ENCODE measurements at places on chromosomes 2 and 18.

GRCh38 chr2:127220768-127221527 lies 849 bp upstream of the CYP27C1 start:
- DNase-seq = no peak

DNA sequence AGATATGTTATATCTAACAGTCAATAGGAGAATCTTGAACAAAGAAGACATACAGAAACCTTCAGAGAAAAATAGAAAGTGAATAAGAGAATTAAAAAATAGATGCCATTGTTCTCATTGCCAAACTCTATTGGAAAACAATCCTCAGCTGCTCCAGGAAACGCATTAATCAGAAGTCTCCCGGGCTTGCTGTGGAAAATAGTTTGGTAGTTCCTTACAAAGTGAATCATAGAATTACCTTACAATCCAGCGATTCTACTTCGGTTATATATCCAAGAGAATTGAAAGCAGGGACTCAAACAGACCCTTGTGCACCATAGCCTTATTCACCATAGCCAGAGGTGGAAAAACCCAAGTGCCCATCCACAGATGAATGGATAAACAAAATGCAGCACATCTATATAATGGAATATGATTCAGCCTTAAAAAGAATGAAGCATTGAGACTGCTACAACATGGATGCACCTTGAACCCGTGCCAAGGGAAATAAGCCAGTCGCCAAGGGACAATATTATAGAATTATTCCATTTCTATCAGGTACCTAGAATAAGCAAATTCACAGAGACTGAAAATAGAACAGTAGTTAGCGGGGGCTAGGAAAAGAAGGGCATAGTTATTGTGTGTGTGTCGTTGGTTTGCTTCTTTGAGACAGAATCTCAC lies 21.9 kb upstream of the CHRNA1 start:
- DNase-seq = no peak

DNA sequence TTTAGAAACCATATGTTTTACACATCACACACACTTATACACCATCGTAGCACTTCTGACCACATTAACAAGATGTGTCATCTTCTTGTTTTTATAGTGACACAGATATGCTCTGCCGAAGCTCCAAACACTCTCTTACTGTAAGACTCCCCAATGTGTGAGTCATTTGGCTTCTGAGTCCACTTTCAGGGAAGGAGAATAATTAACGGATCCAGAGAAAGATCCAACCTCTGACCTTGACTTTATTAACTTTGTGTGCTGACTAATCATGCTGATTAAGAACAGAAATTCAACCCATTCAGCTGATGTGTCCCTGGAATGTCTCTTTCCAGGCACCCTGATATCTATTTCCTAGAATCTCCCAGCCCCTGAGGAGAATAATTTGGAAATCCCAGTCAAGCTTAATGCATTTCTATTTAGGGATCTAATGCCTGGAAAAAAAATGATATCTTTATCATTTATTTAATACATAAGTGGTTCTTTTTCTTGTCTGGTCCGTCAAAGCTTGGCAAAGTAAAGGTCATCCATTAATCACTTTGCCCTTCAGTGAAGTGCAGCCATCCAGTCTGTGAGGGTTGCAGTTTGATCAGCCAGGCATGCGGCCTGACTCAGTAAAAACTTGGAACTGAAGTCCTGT lies 615.8 kb upstream of the SYT4 start:
- no peak for DNase-seq

- no peak for DNase-seq
Measured at GRCh38 chr2:217451666-217452065, 551.1 kb downstream of the TNS1 start.

All from stimulated activated CD4-positive, alpha-beta T cell treated with anti-CD3 and anti-CD28 coated beads, Interleukin-4, amount 100 ng/mL, for 24 hours (primary cell).